Non-pigmented ciliary epithelial cell (primary cell): ENCODE measurements at places on chromosomes 2 and 18.

DNA sequence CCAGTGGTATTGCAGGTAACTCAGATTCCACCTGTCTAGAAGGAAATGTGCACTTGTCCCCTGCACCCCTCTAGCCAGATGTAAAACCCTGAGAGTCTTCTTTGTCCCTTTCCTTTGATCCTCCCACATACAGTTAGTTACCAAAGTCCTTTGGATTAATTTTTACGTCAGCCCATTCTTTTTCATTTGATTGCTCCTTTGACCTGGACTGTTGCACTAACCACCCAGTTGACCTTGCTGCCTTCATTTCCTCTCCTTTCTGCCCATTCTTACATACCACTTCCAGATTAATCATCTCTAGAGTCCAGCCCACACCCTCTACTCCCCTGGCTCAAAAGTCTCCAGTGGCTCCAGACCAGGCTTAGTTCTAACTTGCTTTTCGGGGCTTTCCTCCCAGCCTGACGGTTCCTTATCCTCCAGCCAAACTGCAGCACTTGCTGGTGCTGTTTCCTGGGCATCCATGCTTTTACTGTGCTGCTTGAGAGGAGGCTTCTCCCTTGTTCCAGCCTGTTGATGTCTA, 99.3 kb downstream of the SPTBN1 start:
- DNase-seq: no peak

- DNase-seq: no peak
Measured at GRCh38 chr2:100592226-100592625, 29.4 kb downstream of the PDCL3 start.

DNA sequence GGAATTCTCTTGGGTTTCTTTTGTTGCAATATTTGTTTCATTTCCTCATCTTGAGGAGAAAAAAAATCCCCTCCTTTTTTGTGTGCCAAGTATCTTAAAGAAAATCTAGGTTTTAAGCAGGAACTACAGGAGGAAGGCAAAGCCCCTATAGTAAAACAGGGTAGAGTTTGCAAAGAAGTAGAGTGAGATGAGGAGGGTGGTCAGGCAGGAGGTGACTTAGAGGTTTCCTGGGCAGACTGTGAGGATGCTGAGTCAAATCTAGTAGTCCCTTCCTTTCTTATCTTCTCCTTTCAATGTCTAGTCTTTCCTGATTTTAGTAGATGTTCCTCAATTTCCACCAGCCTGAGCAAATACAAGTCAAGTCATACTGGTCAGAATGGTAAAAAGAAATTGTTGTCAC, 222.5 kb downstream of the PMAIP1 start:
- no peak for DNase-seq

GRCh38 chr2:234686088-234686890, 189.4 kb upstream of the ARL4C start:
- no peak for DNase-seq

DNA sequence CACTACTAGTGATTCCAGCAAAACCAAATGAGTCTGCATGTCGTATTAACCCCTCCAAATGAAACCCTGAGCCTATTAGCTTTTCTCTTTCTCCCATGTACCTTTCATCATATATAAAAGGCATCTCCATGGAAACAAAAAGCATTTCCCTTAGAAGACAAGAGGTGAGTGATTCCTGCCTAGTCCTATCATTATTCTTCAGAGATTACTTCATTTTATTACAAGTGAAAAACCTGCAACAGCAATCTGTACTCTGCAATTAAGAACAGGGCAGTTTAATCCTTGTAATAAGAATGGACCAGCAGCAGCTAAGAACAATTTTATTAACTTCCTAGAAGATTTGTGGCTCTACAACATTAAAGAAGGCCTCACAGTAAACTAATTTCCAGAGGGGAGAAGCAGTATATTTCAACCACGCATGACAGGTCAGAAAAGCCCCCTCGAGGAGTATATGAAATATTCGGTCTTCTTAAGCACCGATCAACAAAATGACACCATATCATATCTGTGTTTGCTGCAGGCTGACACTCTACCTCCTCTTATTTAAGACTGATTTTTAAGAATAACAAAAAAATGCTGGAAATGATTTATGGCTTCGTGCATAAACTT, 132.3 kb upstream of the TFPI start:
- no peak for DNase-seq
